Jurkat, Clone E6-1 (cell line): ENCODE measurements at places on chromosomes 4 and X.

DNA sequence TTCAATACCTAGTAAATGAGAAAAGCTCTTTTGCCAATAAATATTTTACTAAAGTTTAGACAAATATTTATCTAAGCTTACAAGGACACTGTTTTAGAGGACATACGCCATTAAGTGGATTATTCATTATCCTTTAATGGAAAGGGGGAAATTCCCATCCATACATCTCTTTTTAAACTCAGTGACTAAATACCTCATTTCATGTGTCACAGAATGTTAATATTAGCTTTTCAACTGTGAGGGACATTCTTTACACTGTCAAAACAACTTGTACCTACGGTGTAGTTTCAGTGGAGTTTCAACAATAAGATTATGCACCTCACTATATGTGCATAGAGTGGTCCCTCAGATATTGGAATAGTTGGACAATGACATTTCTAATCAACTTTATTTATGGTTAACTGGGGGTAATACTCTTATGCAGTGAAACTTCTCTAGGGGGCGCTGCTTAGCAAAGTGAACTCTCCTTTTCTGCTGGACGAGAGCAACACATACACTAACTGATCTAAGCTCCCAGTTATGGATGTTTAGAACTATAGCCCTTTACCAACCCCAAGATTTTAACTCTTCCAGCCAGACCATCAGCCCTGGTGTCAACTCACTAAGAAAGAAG lies 9.7 kb downstream of the HS6ST2 start:
- DNase-seq: no peak

GRCh38 chrX:8404471-8404870 lies 60.2 kb upstream of the VCX3B start:
- DNase-seq: no peak

DNA sequence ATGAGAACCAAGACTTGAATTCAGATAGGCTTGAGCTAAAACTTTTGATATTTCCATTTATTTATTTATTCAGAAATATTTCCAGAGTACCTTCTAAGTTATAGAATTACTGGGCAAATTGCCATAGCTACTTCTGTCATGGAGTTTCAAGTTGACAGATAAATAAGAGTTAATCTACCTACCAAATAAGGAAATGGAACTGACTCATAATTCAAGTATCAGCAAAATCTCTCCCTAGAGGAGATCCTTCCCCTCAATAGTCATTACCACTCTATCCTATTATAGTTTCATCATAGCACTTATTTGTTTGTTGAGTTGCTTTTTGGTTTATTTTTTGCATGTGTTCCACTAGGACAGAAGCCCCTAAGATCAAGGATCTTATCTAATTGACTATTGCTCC lies 48.8 kb upstream of the CCSER1 start:
- DNase-seq: no peak

GRCh38 chr4:152634110-152634760 lies 45.6 kb downstream of the TMEM154 start:
- no peak for DNase-seq

GRCh38 chrX:108516184-108516583 lies 76.5 kb downstream of the COL4A5 start:
- DNase-seq: no peak

GRCh38 chr4:36310793-36311192 lies 29.4 kb downstream of the DTHD1 start:
- peak; percentile 51 for DNase-seq

GRCh38 chrX:13903405-13903804 lies 86.5 kb upstream of the GPM6B start:
- no peak for DNase-seq

GRCh38 chr4:2393353-2394270 lies 24.8 kb downstream of the ZFYVE28 start:
- no peak for DNase-seq

- no peak for DNase-seq
Measured at GRCh38 chr4:122788935-122789334, 37.7 kb upstream of the FGF2 start.

DNA sequence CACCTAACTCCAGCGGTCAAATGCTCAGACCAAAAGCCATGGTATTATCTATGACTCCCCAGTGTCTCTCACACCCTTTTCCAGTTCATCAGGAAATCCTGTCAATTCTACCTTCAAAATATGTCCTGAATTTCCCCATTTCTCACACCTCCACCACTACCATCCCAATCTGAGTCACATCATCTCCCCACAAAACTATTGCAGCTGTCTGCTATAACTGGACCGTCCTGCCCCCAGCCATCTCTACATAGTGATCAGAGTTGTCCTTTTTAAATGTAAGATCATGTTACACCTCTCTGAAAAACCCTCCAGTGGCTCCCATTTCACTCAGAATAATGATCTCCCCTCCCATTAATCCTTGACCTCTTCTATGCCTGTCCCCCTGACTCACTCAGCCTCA lies 6.8 kb upstream of the ODAPH start:
- DNase-seq: no peak

- no peak for DNase-seq
Measured at GRCh38 chr4:1195109-1195671, 22.8 kb upstream of the SPON2 start.

DNA sequence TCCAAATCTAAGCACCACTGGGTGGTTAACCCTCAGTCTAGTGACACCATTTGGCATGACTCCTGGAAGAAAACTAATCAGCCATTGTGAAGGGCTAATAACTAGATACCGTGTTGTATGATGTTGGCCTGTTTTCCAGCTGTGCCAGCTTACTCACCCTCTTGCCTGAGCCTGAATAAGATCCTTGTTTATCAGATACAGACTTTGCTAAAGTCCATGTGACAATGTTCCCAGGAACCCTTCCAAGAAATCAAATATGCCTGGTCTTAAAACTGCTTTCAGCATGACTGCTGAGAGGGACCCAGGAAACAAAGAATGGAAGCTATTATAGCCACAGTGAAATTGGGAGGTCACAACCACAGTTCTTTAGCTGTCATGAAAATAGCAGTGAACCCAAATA lies 640.8 kb upstream of the INTU start:
- DNase-seq: no peak

DNA sequence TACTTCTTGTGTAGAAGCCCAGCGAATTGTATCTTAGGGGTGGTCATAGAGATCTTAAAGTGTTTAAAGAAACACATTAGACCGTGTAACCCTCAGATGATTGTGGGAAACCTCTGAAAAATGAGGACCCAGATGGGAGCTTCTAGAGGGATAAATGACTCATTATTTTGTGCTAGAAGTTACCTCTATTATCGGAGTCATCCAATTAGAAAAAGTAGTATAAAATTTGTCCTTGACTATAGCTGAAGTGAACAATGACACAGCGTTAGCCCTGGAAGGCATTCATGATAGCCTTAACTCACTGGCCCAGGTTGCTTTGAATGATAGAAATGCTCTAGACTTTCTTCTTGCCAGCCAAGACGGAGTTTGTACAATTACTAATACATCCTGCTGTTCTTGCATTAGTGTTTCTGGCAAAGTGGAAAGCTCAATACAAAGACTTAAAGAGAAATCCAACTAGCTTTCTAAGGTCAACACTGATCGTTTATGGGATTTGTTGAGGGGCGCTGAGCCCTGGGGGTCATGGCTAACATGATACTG lies 178.9 kb upstream of the VEGFC start:
- no peak for DNase-seq

DNA sequence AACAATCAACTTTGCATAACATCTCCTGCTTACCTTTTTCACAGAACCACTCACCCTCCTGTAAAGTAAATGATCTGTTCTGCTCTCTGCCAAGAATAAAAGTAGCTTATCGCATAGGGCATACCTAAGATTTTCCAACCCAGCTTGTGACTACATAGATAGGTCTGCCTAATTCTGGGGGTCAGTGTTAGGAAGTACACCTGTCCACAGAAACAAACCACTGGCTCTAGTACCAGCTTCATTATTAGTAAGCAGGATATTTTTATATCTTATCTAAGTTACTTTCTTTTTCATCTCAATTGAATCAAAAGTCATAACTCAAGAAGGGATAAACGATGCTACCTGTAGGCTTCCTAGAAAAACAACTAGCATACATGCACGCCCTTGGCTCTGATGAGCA lies 23.8 kb downstream of the CXCL1 start:
- no peak for DNase-seq

GRCh38 chr4:168506014-168506413 lies 9.2 kb downstream of the PALLD start:
- DNase-seq: no peak

DNA sequence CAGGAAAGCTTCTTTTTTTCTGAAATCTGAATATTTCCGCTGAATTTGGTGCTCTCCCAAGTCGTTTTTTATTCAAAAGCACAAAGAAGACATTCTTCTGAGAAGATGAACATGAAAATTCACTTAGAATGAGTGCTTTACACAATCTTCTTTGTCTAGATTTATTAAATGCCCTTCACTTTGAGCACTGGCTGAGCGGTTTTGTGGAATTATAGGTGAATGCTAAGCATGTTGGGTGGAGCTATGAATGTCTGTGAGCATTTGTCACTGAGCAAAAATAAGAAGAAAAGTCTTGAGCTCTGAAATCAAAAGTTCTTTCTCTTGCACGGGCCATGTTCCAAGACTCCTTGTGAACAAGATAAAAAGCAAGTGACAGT lies 13.1 kb downstream of the GASK1B start:
- DNase-seq: no peak

DNA sequence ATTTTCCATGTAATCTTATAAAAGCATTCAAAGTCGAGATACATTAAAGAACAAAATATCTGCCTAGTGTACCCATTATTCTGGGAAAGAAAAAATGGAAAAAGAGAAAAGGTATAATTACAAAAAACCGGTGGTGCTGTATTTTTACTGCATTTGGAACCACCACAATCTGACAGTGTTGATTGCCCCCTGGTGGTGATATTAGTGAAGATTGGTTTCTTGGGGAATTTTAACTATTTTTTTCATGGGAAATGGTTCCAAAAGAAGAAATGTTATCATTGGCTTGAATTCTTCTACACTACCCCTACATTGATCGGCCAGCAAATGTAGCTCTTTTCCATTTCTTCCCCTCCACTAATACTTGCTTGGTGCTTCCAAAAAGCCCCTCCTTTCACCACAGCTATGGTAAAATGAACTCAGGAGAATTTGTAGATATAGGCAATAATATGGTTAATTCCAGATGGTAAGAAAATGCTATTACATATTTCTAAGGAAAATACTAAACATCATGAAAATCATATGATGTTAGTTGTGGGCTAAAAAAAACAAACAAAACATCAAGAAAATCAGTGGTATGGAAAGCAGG lies 50.0 kb downstream of the COX18 start:
- peak; percentile 39 for DNase-seq

GRCh38 chr4:144494280-144494679 lies 151.7 kb upstream of the HHIP start:
- no peak for DNase-seq

DNA sequence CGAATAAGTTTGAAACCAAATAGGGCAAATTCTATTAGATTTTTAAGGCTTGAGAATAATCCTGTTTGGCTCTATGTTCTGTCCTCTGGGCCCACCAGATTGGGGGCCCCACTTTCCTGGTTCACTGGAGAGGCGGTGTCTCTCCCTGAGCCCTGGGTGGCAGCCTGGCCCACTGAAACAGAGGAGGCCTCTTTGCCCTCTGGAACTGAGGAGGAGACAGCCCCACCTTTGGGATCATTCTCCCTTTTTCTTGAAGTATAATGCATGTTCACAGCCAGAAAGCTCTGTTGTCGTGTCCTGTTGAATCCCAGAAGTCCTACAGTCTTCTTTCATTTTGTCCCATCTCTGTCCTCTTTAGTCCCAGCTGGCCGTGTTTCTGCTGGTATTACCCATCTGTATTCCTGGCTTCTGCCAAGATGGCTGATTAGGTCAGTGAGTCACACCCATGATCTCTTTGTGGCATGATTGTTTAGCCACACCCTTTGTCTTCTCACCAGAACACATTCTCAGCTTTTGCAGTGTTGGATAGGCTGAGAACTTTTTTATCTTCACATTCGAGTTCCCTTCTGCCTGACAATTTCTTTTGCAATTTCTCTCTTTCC lies 8.1 kb upstream of the TBC1D25 start:
- no peak for DNase-seq

GRCh38 chrX:40945361-40945713 lies 139.9 kb upstream of the USP9X start:
- no peak for DNase-seq
